GF-D8 (cell line): ENCODE measurements at places on chromosomes 7 and 10.

GRCh38 chr10:44780426-44780825 is 130.7 kb upstream of the TMEM72 start:
- DNase-seq, result no peak

GRCh38 chr10:127976286-127976685 is 69.4 kb downstream of the PTPRE start:
- DNase-seq, result no peak

DNA sequence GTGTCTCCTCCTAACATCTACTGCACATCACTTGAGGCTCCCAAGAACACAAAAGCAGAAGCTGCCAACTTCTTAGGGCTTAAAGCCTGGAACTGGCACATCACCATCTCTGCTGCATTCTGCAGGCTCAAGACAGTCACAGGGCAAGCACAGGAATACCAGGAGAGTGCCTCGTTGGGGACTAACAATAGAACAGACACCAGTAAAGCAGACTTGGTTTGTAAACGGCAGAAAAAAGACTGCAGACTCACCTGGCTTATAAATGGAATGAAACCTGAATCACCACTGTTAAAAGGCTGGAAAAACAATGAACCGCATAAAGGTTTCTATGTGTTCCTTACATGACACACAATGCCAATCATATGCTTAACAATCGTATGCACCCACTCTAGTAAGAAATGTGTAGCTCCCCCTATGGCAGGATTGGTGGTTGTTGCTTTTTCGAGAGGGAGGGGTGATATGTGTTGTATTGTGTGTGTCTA is 12.8 kb downstream of the RHEB start:
- no peak for DNase-seq

GRCh38 chr10:62491597-62491996 is 117.4 kb downstream of the ZNF365 start:
- no peak for DNase-seq

DNA sequence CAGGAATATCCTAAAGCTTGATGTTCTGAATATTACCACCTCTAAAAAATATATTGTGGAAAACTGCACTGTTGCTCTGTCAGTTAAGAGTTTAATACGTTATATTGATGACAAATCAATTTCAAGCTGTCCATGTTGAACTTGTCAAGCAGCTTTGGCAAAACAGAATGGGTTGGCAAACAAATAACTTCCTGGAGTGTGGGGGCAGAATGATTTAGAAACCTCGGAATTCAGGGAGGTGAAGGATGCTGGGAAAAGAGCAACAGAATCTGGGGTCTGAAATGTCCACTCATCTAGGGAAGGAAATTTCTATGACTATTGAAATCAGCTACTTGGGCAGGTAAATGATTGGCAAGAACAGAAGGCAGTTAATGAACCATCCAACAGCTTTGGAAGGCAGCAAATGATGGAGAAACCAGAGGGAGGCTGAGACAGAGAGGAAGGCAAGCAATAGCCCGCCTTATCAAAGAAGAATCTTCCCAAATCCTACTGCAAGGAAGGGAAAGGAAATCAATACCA is 95.1 kb upstream of the PALS2 start:
- no peak for DNase-seq

- DNase-seq, result peak; percentile 83
Measured at GRCh38 chr10:121942749-121943416, 15.1 kb upstream of the ATE1 start.

- DNase-seq, result no peak
Measured at GRCh38 chr7:151452680-151453325, 12.9 kb upstream of the CRYGN start.

GRCh38 chr10:14456218-14456869 is 125.6 kb upstream of the FRMD4A start:
- DNase-seq, result no peak

DNA sequence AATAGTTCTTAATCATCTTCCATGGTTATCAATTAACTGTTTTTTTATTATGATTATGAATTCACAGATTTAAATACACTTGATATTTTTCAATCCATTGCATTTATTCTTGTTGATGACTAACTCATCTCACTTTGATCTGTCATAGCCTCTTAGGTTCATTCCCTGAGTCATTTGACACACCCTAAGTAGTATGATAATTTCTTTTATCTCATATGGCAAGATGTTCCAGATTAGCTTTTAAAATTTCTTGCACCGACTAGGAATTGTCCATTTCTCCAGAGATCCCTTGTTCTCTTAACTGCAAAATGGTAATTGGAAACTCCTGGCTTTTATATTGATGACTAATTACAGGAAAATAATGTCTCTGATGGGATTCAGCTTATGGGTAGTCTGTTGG is 87.6 kb upstream of the CCDC6 start:
- no peak for DNase-seq

GRCh38 chr10:36375107-36375506 is 733.0 kb upstream of the FZD8 start:
- DNase-seq, result no peak

GRCh38 chr7:64307254-64308015 is 6.3 kb upstream of the ZNF736 start:
- peak; percentile 98 for DNase-seq

DNA sequence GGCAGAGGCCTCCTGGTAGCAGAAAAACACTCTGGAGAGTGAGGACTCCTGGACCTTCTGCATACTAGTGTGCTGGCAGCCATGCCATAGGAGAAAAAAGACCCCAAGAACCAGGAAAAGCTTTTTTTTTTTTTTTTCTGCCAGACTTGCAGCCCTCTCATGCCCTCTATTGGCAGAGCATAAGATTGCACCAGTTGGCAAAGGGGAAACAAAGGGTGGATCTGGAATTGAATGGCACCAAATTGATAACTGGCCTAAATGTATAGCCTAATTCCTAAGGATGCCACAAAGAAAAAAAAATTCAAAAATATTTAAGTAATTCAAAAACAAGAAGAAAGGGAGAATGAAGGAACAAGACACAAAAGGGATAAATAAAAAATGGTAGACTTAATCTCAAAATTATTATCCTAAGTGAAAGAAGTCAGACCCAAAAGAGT is 112.5 kb upstream of the GHITM start:
- DNase-seq, result no peak

- no peak for DNase-seq
Measured at GRCh38 chr10:6283655-6284054, 80.9 kb downstream of the PFKFB3 start.

- DNase-seq, result no peak
Measured at GRCh38 chr10:121448766-121449421, 149.3 kb downstream of the FGFR2 start.

GRCh38 chr10:64528294-64529002 is 1007.2 kb downstream of the REEP3 start:
- no peak for DNase-seq

DNA sequence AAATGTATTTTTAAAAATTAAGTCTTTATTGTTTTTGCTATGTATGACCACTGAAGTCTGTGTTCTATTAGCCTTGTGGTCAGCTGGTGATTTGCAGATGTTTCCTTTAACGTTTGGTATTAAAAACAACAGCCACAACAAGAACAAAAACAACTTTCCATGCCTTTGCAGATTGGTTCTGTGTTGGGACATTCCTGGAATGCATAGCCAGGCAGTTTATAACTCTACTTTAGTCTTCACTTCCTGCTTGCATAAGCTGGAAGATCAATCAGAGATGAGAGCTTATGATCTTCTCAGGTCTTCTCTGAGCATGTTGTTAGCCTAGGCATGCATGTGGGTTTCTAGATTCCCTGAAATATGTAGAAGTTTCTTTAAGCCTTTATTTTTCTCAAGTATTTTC is 58.9 kb upstream of the SEMA3C start:
- no peak for DNase-seq

DNA sequence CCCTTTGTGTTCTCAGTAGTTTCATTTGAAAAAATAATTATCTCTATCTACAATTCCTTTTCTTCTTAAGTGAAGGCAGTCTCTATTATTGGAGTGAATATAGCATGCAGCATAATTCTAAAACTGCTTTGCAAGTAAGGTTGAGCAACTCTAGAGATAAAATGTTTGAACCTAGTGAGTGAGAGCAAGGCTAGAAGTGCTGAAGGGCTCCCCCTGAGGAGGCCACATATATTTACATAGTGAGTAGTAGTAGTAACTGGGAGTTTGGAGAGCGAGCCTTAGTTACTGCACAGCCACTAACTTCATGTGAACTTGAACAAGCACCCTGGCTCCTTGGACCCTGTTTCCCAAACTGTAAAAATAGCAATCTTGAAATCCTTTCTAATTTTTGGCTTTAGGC is 141.5 kb upstream of the DKK1 start:
- no peak for DNase-seq

GRCh38 chr7:133650069-133650468 is 397.2 kb downstream of the EXOC4 start:
- DNase-seq, result no peak

- no peak for DNase-seq
Measured at GRCh38 chr7:69837387-69838068, 239.3 kb downstream of the AUTS2 start.

DNA sequence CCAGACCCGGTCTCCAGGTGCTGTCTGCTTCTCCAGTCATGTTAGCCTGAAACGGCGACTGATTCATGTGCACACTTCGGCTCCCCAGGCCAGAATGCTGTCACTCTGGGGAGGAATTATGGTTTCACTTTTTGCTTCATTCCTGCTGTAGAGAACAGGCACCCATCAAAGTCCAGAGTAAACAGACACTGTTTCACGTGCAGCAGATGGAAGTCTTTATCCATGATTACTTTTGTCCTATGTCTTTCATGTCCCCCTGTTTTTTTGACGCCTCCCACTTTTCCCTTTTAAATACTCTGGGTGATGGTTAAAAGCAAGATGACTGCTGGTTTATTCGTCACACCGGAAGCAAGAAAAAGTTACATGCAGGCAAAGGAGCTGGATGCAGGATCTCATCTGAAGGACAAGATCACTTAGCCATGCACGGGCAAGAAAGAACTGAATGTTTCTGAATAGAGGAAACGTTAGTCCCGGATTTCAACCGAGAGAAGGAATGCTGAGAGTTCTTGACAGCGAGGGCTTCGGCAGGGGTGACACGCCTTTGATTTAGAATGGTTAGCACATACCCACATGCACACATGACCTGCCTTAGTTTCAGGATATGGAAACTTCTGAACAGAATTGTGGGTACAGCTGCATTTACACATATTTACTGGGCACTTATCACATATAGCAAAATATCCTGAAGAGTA is 250.0 kb upstream of the KLF6 start:
- DNase-seq, result no peak

DNA sequence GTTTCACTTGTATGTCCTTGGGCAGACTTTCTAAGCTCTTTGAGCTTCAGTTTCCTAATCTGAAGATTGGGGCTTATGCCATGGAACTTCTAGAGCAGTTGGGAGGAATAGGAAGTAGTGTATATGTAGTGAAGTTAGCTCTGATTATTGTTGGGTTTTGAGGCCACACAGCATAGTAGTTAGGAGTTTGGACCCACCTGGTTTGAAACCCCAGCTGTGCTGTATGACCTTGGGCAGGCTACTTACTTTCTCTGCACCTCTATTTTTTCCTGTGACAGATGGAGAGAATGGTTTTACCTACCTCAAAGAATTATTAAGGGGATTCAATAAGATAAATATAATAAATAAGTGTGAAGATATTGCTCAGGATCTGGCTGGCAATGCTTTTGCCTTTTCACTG is 61.4 kb upstream of the ADRB1 start:
- no peak for DNase-seq

- DNase-seq, result no peak
Measured at GRCh38 chr10:6254201-6254600, 51.5 kb downstream of the PFKFB3 start.

DNA sequence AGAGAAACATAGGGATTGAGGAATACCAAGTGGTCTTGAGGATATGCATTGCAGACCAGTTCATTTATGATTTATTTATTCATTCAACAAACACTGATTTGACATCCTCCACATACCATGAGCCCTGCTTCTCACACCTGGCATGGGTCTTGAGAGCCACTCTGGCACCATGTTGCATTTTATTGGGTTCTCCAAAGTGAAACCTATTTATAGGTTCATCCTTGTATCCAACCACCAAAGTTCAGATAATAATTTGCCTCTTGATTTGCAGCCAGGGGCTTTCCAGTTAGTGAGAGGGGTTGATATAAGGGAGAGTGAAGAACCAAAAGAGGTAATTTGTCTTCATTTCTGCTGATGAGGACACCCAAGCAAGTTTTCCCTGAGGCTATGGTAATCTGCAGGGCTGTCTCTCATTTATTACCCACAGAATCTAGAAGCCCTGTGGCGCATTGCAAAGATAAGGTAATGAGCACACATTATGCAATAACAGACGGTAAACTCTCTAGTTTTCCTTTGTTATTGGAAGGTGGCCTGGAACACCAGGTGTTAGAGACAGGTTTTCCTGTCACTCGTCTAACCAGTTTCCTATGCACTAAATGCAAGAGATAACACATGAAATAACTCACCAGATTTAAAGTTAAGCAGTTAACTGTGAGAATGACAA is 28.8 kb upstream of the ICA1 start:
- DNase-seq, result no peak

- DNase-seq, result no peak
Measured at GRCh38 chr7:117944886-117945285, 71.6 kb upstream of the CTTNBP2 start.

- no peak for DNase-seq
Measured at GRCh38 chr10:21174715-21175495, 277.8 kb upstream of the NEBL start.

DNA sequence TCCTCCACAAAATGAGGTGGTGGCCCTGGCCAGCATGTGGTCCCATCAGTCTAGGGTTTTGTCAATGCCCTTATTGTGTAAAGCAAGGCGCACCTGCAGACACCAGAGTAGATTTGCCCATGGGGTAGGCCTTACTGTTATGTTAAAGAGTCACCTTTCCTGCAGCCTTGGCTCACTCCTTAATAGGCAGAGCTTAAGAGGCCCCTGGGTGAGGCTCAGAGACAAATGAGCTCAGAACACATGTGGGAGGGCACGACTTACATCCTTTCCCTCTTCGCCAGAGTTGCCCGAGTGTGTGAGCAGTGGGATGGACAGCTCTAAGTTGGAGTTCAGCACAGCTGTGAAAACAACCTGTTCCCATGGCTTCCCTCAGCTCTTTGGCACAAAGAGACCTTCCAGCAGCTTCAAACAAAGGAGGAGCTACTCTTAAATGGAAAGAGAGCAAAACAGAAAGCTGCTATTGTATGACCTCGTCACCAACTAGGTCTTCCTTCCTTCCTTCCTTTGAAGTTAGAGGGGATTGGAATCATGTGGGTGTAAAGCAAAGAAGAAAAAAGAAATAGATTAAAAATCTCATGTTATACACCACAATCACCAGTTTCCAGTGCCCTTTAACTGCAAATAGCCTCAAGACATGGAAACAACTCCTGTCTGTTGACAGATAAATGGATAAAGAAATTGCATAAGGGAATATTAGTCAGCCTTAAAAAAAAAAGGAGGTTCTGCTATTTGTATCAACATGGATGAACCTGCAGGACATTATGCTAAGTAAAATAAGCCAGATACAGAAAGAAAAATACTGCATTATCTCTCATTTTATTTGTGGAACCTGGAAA is 11.9 kb upstream of the XPNPEP1 start:
- DNase-seq, result no peak

DNA sequence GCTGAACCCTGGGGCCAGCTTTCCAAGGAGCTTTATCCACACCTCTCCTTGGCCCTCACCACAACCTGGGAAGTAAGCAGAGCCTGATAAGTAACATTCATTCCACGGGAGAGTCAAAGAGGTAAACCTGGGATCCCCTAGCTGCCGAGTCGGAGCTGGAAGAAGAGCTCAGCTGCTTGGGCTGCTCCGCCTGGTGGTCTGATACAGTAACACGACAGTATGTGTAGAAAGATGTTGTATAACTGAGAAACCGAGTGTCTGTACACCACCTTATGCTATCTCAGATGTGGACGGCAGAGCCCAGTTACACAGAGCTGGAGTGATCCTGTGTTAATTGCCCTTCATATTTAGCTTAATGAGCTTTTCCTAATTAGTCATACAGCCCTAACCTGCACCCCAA is 151.3 kb upstream of the KMT2E start:
- DNase-seq, result no peak
